ENCODE measurements at places on chromosomes 5 and 9. TPM values are rescaled to one million over a fixed set of nuclear protein-coding genes. Genes with fewer than 3 reads are reported as not detected.

Gene TRAF2
- total RNA-seq: 14.7 TPM

Gene FAM221B
- total RNA-seq: not detected

Gene GMCL2
- total RNA-seq: not detected

Gene CER1
- total RNA-seq: not detected

Gene BSPRY
- total RNA-seq: not detected

Gene NOXA1
- 0.87 TPM for total RNA-seq

Gene ABCA1
- 2.2 TPM for total RNA-seq

Gene GBGT1
- total RNA-seq: 27.8 TPM

Gene FSTL4
- total RNA-seq: 0.20 TPM

Gene WWC1
- total RNA-seq: 0.44 TPM

Gene FST
- 7.6 TPM for total RNA-seq

Gene IL9
- total RNA-seq: not detected

Gene SGCD
- total RNA-seq: under 0.01 TPM

Gene DCANP1
- total RNA-seq: not detected

Gene PCDHGA1
- 0.44 TPM for total RNA-seq

Gene TNFSF15
- 2.6 TPM for total RNA-seq

Gene FBN2
- 0.60 TPM for total RNA-seq

Gene NPR3
- total RNA-seq: 0.22 TPM

Gene FBXW2
- total RNA-seq: 21.6 TPM

Gene SVEP1
- total RNA-seq: under 0.01 TPM

Gene SLC27A6
- total RNA-seq: under 0.01 TPM

Gene PIP5KL1
- total RNA-seq: 0.60 TPM

Gene QRFP
- not detected for total RNA-seq

Gene CDH12
- total RNA-seq: not detected

Gene THOC3
- total RNA-seq: 27.5 TPM

Gene AHRR
- total RNA-seq: 1.4 TPM

Gene PCDH12
- total RNA-seq: 22.2 TPM
